ENCODE measurements at places on chromosomes 2 and 18.

GRCh38 chr2:181252262-181253148, 204.7 kb upstream of the ITGA4 start:
- no peak for DNase-seq

- no peak for DNase-seq
These were observed 557.9 kb downstream of the CCDC85A start for GRCh38 chr2:56741601-56742102.

- DNase-seq: no peak
These were observed 6.5 kb downstream of the MRO start for GRCh38 chr18:50813353-50813752.

DNA sequence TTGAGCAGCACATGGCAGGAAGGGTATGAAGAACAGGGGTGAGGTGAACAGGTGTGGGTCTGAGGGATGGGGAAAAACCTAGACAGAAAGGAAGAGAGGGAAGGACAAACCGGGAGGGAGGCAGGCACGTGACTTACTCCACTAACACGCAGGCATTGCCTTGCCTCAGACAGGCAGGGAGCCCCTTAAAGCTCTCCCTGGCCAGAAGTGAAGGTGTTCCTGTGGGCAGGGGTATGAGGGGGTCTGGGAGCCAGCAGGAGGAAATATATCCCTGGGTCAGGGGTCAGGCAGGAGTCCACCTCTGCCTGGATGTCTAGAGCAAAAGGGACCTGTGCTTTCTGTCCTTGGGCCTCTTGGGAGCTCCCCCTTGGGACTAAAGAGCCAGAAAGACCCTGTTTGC, 135.3 kb upstream of the EPAS1 start:
- DNase-seq: no peak

- no peak for DNase-seq
These were observed 60.0 kb upstream of the SGPP2 start for GRCh38 chr2:222364285-222364895.

- no peak for DNase-seq
These were observed 503.7 kb downstream of the TMEM182 start for GRCh38 chr2:103265521-103265920.
